ENCODE measurements at places on chromosomes 7 and 10. TPM values are rescaled to one million over a fixed set of nuclear protein-coding genes. Genes with fewer than 3 reads are reported as not detected.

Gene ABCC2
- 2.0 TPM for total RNA-seq

Gene NME8
- not detected for total RNA-seq

Gene AGR2
- not detected for total RNA-seq

Gene EBLN1
- total RNA-seq: not detected
